ENCODE measurements at places on chromosomes 7 and 10.

DNA sequence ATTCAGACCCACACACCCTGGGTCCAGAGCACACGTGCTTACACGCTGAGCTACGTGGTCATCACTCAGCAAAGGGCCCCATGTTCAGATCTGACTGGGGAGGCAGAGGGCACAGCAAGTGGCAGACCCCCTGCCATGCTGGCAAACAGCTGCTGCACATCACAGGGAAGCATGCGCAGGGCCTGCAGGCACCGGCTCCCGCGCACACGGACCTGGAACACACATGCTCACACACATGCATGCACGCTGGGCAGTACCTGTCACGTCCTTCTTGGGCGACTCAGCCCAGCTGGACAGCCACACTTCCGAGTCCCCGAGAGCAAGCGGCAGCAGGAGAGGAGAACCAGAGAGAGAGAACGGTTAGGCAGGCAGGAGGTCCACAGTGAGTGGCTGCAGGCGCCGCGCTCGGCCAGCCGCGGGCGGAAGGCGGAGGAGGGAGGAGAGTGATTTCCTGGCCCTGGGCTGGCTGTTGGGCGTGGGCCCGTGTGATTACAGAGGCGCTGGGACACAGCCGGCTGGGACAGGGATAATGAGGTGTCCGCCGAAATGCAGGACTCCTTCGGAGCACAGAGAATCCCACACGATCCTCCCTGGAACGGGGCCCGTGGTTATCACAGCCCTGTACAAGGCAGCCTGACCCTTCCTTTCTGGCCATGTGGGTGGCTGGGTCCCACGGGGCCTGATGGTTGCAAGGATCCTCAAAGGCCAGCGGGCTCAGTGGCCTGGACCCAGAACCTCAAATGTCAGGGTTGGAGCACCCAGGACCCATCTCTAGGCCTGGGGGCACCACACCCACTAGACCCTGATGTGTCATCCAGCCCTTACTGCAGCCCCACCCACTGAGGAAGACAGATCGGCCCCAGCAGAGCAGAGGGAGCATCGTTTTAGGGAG lies 175.1 kb downstream of the NEURL1 start:
- DNase-seq = peak; percentile 44

DNA sequence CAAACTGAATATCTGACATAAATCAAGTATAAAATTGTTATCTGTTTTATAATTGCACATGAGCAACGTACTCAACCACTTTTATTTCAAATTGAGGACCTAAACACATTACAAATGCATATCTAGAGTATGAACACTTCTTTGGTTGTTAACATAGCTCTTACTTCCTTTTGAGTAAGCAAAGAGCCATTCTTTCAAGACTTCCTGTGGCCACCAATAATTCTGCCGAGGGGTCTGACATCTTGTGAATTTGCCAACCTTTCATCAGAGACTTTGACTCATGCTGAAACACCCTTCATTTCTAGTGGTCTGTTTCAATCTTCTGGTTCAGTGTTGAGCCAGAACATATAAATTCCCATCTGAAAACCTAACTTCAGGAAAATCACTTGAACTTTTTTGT lies 59.4 kb downstream of the CDK14 start:
- peak; percentile 89 for DNase-seq

DNA sequence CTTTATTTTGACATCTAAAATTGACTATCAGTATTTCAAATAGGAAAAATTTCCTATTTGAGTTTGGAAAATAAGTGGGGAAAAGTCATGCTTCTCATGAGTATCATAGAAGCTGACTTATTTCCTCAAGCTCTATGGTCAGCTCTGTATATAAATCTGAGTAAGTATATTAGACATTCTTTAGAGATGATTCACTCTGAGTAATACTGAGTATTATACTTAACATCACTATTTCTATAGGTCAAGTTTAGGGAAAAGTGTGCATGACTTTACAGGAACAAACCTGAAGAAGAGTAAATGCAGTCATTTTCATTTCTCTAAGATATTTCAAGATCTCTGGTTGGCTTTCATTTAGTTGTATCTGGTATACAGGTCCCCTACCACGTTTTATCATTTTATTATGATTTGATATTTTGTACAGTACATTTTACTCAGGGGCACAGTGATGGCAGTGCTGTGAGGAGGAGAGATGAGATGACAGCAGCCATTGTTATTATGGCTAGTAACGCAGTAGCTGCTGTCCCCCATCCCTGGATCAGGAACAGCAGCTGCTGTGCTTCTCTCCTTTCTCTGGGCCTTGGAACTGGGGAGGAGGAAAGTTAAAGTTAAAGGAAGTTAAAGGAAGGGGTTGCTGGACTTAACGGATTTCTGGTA lies 15.2 kb downstream of the SND1 start:
- peak; percentile 70 for DNase-seq

- DNase-seq = peak; percentile 18
Measured at GRCh38 chr7:29281782-29282541, 87.4 kb downstream of the CHN2 start.

DNA sequence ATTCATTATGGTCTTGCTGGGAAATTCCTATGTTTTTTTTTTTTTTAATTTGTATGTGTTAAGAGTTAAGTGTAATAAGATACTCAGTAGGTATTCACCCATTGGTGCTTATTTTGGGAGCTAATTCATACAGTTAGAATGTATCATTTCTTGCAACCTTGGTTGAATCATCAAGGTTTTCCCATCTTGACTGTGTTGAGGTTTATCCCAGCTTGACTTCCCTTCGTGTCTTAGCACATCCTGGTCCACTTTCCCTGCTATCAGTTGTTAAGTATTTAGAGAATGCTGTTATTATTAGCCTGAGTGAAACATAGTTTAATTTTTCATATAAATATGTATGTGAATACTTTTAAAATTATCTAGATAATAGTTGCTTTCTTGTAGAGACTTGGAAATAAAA lies 20.8 kb downstream of the RALA start:
- DNase-seq = peak; percentile 68

GRCh38 chr7:114973147-114973546 lies 51.3 kb downstream of the MDFIC start:
- peak; percentile 80 for DNase-seq

GRCh38 chr10:62153191-62153590 lies 115.5 kb downstream of the RTKN2 start:
- peak; percentile 36 for DNase-seq

DNA sequence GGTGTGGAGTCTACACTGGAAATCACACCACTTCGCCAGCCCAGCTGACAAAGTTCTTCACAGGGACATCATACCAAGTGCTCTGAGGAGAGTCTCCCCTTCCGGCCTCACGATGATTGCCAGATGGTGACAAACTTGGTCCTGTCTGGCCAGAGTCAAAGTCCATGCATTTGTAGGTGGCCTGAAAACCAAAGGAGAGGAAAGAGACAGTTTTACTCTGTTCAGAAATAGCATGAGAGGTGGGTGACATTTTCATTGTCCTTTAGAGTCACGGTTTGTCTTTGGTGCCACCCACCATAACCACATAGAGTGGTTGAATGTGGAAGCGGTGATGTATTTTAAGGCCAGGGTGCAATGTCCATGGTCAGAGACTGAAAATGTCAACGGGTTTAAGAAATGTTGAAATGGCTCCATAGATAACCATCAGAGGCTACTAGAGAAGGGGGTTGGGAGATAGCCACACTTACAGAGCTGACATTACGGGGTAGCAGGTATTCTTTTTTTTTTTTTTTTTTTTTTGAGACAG lies 33.0 kb downstream of the BTBD16 start:
- no peak for DNase-seq

DNA sequence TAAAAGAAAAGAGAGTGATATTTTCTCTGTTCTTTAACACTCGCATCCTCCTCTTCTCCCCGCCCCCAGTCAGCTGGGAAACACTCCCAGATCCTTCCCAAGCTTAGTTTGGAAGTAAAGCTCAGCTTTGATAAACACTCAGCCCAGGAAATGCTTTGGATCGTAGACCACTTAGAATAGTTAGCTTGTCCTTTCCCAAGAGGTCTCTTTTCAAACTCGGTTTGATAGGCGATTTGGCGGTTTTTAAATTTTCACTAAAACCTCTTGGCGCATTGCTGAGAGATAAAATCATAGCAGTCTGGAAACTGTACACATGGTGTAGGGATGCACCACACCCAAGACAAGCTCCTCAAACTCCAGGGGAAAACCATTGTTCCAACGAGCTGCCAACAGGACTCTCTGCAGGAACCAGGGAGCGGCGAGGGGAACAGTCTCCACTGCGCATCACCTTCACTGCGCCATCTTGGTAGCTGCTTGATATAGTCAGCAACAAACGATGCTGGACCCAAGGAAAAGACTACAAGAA lies 22.3 kb downstream of the SMURF1 start:
- DNase-seq = peak; percentile 93

GRCh38 chr7:157788573-157788972 lies 451.8 kb downstream of the DNAJB6 start:
- DNase-seq = no peak

GRCh38 chr10:86287966-86288579 lies 78.5 kb downstream of the GRID1 start:
- no peak for DNase-seq

- no peak for DNase-seq
Measured at GRCh38 chr10:34177445-34177844, 637.7 kb downstream of the PARD3 start.

GRCh38 chr7:2441430-2442058 lies 34.7 kb downstream of the GRIFIN start:
- DNase-seq = no peak

GRCh38 chr10:86100581-86101061 lies 266.0 kb downstream of the GRID1 start:
- peak; percentile 24 for DNase-seq

DNA sequence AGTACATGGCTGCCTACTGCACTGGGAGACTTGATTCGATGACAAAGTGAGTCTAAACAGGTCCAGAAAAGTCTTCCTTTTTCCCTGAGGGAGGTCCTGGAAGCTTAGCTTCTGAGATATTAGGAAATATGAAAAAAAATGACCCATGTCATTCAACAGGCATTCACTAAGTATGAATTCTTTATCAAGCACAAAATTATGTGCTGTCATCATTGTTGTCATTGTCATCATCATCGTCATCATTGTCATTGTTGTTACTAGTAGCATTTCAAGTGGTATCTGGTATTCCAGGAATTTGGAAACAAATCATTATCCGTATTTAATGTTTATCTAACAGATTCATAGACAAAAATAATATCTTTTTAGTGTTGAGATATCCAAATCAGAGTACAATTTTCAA lies 49.7 kb upstream of the HECTD2 start:
- peak; percentile 62 for DNase-seq

DNA sequence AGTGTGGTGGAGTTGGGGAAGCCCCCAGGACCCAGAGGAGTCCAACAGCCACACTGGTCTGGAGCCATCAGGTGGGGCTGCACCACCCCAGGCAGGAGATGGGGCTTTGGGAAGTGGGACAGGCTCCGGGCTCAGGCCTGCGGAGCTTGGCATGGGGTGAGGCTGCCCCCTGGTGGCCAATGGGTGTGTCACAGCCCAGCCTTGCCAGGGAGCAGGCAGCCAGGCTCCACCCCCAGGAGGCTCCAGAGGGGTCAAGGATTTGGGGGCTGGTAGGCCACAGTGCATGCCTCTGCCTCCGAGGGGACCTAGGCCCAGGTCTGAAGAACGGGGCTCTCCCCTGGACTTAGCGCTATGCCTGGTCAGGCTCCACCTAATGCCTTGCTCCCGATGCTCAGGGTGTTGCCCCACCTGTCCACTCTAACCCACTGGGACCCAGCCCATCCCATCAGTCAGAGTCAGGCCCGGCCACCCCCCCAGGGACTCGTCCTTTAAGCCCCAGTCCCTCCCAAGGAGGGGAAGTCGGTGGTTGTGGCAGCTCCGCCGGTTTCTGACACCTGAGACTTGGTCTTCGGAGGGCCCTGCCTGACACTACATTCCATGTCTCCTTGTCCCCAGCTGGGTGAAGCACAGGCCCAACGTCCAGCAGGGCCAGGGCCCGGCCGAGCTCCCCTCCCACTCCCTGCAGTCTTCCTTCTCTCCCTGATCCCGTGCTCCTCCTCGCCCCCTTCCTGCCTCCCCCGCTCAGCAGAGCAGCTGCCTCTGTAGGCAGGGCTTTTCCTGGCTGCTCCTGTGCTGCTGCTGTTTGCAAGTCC lies 11.3 kb upstream of the SAMD8 start:
- DNase-seq = peak; percentile 64

- no peak for DNase-seq
Measured at GRCh38 chr10:103396789-103397087, 312 bp downstream of the PDCD11 start.

DNA sequence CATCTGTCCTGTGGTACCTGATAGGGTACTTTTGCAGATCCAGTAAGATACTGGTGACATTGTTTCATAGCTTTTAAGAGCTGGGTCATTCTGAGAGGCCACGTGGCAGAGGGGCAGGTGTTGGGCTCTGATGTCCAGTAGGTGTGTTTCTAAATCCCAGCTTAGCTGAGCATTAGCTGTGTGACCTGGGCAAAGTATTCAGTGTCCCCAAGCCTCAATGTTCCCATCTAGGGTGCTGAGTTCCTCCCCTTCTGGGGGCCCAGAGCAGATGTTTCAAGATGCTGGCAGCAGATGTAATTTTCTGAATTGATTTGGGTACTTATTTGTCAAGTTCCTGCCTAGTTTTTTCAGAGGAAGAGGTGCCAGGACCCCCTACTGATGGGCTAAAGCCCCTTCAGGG lies 52.9 kb downstream of the NEURL1 start:
- no peak for DNase-seq

- DNase-seq = no peak
Measured at GRCh38 chr10:88226071-88226659, 357.0 kb downstream of the RNLS start.

DNA sequence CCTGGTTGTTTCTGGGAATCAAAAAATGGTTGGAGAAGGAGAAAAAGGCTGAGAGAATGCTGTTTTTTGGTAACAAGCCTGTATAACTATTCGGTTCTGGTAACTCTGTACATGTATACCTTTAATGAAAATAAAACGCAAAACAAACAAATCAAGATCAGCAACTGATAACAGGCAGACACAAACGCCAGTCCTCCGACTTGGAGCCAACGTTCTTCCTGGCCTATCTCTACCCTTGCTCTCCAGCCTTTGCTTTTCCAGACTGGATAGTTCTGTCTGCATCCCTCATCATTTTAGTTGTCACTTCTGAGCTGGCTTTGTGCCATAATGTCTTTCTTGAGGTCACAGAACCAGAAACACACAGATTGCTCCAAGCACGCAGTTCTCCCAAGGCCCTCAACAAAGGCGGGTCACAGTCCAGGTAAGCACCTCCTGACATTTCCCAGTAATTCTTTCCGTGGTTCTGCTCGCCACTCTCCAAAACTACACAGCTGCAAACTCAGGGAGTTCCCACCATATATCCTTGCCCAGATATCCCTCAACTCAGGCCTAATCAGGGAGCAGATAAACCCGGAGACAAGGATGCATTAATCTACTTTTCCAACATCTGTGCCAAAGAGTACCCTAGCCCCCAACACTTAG lies 20.2 kb downstream of the HIP1 start:
- no peak for DNase-seq
